ENCODE measurements at places on chromosomes 3 and 15.

- DNase-seq = no peak
Observed at GRCh38 chr3:34582055-34582454, 783.6 kb downstream of the PDCD6IP start.

- peak; percentile 45 for DNase-seq
Observed at GRCh38 chr3:157527131-157527881, 24.1 kb upstream of the VEPH1 start.

- DNase-seq = no peak
Observed at GRCh38 chr3:133820889-133821675, 15.5 kb downstream of the SRPRB start.

GRCh38 chr3:127732879-127733350 is 60.2 kb downstream of the ABTB1 start:
- no peak for DNase-seq

- DNase-seq = no peak
Observed at GRCh38 chr15:53862386-53862785, 102.9 kb upstream of the WDR72 start.

- DNase-seq = no peak
Observed at GRCh38 chr15:42155546-42156242, 742 bp downstream of the PLA2G4F start.

DNA sequence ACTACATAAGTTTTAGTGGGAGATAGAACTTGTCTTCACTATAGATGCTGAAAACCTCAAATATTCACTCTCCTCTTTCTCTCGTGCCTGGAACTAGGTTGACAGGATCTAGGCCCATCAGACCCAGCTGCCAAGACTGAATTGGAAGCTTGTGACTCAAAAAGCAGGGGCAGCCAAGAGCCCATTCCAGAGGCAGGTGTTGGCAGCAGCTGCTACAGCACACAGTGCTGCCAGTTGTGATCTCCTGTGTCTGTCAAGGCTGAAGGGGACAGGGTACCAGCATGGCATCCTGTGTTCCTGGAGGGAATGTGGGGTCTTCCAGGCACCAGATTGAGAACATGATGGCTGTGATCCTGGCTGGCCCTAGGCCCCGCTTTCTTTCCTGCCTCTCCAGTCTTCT is 92.5 kb upstream of the MB21D2 start:
- peak; percentile 23 for DNase-seq

- DNase-seq = peak; percentile 98
Observed at GRCh38 chr3:138078901-138079344, 36.5 kb downstream of the DZIP1L start.

DNA sequence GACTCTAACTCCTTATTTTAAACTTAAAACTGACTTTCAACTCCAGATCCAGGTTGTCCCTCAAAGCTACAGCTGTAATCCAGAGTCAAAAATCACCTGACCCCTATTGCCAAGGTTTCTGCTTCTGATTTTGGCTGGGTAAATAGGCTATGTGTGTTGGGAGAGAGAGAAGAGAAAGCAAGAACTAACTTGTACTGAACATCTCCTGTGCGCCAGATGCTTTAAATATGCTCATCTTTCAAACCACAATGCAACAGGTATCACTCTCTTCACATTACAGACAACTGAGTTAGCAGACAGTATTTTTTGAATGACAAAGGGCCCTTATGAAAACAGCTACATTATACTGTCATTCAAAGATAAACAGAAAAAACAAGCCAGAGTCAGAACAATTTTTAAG is 7.0 kb downstream of the WWTR1 start:
- DNase-seq = no peak

GRCh38 chr3:178808748-178809147 is 262.9 kb downstream of the ZMAT3 start:
- DNase-seq = no peak
